ENCODE measurements at places on chromosomes 6 and 20.

DNA sequence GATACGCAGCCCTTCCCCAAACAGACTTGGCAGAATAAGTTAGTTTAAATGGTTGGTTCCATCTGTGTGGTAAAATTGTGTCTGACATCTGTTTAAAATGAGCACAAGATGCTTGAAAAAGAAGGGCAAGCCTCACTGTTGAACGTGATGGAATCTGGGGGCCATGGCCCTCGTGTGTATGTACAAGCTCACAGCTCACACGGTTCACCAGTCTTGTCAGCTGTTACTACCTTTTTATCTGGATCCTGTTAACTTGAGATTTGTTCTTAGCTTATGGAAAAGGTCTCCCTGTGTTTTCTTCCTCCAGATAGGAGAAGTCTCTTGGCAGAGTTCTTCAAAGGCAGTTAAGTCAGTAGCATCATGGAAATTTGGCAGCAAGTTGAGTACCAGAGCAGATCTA is 270.6 kb downstream of the KHDC1L start:
- no peak for DNase-seq

- DNase-seq = no peak
These were observed 6.3 kb downstream of the SGK2 start for GRCh38 chr20:43564993-43565757.

DNA sequence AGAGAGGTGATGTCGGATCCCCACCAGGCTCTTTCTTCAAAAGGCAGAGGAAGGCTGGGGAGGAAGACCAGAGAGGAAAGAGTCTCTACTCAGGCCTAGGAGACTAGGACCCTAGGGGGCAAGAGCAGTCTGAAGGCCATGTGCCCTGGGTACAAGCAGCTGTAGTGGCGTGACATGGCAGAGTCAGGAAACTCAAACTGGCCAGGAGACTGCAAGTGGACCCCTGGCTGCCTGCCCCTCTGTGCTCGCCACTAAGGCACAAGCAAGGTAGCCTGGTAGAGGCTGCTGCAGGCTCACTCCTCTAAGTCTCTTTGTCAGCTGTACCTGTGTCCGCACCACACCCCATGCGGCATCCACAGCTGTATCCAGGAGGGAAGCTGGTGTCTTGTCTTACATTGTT is 19.9 kb downstream of the CST9L start:
- DNase-seq = no peak

DNA sequence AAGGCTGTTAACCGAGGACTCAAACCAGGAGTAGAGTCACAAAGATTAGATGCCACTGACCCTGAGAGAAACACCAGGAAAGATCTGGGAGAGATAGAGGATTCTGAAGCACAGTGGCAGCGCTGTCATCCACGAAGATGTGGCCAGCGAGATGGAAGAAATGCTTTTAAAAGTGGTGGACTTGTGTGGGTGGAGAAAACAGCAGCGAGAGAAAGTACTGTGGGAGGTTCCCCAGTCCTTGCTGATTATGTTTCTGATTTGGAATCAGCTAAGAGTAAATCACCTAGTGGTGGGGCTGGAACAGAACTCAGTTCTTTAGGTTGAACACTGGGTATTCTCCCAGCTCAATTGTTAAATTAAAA is 435 bp upstream of the ZNF322 start:
- no peak for DNase-seq

DNA sequence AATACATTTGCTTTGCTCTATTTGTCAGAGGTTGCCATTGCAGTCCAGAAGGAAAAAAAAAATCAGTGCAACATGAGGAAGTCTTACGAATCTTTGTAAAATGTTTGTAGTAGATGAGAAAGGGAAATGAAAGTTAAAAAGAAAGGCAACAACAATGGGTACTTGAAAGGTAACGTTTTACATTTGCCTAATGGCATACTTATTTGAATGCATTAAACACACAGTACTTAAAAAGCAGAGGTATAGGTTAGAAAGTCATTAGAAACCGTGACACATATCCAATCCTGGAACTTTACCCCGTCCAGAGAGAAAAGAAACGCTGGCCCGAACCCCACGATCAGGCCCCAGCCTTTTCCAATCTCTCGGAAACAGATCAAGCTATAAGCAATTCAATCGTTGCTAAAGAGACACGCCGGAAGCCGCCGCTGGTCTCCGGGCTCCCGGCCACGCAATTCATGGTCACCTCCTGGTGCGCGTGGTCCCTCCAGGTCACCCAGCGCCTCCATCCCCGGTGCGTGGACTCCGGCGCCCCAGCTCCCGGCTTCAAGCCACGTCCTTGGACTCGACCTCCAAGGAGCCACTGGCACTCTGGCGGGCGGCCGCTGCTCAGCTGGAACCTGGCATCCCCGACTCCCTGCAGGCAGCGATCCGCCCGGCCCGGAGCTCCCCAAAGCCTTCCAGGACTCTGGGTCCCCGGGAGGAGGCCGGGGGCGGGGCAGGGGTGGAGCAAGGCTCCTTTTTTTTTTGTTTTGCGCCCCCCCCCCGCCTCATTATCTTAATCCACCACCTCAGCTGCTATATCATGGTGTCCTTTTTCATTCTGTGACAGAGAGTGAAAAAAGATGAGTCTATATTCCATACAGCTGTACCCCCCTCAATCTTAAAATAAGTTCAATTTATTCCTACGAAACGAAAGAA is at the start of gene SLC18B1:
SLC18B1 (minus strand) TSS at position 687 of the 918 bp plus-strand sequence; CDS start at position 506, 181 bp downstream.
- DNase-seq = no peak

DNA sequence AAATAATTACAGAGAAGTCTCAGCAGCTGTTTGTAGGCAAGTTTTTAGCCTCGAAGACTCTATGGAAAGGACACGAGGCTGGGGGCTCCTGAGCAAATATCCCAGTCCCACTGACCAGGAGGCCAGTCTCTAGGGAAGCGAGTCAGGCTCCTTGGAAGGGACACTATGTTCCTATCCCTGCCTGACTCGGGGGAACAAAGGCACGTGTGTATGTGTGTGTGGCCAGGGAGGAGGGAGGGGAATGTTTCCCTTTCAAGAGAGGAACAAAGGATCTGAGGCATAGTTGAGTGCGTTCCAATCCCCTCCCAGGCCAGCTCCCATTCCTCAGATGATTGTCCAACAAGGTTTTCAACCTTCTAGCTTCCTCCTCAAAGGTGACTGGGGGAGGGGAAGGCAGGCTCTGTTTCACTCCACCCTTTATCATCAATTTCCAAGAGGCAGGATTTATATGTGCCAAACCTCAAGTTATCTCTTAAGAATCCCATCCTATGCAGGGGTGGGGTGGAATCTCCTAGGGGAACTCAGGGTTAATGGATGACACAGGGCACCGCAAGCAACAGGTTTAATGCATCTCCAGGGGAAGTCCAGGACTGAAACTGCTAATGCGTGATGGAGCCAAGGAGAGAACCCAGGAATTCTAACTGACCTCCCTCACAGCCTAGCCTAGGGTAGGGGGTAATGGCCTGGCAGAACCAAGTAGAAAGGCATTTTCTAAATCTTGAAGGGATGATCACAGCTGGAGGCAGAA is 9.9 kb downstream of the BCL2L1 start:
- no peak for DNase-seq

DNA sequence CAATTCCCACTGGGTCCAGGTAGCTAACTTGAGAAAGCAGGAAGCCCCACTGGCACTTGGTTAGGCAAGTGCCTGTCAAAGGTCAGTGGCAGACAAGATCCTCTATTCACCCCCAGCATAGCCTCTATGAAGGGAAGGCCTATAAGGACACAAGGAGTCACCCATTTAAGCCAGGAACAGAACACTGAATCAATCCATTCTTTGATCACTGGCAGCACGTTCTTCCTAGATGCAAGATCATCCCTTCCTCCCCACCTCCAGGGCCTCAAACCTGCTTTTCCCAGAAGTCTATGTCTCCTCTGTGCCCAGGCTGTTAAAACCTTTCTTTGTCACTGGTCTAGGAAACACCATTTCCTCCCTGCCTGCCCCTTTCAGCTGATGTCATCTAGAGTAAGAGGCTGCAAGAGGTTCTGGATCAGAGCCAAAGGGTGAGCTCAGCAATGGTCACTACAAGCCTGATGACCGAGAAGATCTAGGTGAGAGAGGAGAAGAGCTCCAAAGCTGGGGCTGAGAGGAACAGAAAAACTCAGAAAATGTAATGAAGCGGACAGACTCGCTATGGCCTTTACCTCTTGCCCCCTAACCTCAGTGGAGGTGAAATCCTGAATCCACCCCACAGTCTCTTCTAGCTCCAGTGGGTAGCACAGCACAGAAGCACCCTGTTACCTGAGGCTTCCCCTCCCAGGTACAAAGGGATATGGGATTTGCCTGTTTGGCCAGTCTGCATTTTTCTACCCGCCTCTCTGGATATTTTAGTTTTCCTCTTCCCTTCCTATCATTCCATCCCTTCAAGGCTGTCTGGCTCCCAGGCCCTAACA is 1.8 kb downstream of the GTPBP2 start:
- DNase-seq = peak; percentile 96

GRCh38 chr6:22028403-22029090 is 268.3 kb downstream of the PRL start:
- DNase-seq = no peak

GRCh38 chr6:52081237-52081636 is 6.2 kb downstream of the PKHD1 start:
- DNase-seq = no peak

GRCh38 chr20:62409931-62410745 is 3.1 kb upstream of the CABLES2 start:
- no peak for DNase-seq

GRCh38 chr6:157758516-157759023 is 64.5 kb upstream of the SNX9 start:
- no peak for DNase-seq

DNA sequence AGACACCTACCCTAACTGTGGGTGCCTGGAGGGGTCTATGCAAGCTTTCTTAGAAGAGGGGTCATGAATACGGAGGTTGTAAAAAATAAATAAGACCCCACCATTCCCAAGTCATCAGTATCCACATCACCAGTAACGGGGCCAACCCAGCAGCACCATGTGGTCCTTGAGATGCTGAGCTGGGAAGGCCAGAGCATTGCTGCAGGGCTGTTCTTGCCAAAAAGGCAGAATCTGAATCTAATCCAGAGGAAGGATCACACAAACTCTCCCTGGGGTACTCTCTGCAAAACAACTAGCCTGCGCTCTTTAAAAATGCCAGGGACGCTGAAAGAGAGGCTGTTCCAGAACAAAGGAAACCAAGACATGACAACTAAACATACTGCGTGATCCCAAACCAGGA is 43.2 kb downstream of the SSR1 start:
- no peak for DNase-seq

DNA sequence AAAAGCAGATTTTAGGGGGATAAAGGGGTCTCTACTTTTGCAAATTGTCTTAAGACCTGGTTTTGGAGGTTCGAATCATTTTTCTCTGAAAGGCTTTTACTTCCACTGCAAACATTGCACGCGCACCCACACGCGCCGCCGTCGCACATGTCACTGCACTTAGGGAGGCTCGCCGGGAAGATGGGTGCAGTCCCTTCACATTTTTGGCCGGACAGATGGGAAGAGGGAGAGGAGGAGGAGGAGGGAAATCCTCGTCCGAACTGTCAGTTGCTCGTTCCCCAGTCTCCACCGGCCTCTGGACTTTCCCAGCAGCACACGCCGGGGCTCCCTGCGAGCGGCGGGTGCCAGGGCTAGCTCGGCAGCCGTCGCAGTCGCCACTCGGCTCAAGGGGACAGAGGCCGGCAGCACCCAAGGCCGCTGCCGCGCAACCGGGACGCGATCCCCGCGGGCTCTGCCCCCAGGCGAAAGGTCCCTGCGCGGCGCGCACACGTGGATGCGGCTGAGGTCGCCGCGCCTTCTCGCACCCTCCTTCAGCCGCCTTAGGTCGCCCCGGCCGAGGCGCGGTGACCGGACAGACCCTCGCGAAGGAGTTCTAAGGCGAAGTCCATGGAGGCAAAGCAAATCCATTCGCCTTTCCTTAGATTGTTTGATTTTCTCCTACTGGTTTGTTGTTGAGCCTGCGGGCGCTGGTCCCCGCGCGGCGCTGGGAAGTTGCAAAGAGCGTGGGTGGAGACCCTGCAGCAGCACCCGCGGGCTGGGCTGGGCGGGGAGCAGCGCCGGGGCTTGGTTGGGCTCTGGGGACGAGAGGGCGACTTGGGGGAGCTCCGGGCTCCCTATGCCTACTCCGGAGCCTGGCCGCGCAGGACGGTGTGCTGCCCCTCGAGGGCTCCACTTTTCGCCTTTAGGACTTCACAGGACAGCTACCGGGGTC is 1.2 kb downstream of the MYB start:
- no peak for DNase-seq

GRCh38 chr6:135866445-135867123 is 15.1 kb downstream of the PDE7B start:
- DNase-seq = no peak

GRCh38 chr20:44780226-44780625 is 30.1 kb downstream of the RIMS4 start:
- peak; percentile 22 for DNase-seq

- DNase-seq = no peak
These were observed 37.5 kb upstream of the SRSF6 start for GRCh38 chr20:43420192-43420591.

DNA sequence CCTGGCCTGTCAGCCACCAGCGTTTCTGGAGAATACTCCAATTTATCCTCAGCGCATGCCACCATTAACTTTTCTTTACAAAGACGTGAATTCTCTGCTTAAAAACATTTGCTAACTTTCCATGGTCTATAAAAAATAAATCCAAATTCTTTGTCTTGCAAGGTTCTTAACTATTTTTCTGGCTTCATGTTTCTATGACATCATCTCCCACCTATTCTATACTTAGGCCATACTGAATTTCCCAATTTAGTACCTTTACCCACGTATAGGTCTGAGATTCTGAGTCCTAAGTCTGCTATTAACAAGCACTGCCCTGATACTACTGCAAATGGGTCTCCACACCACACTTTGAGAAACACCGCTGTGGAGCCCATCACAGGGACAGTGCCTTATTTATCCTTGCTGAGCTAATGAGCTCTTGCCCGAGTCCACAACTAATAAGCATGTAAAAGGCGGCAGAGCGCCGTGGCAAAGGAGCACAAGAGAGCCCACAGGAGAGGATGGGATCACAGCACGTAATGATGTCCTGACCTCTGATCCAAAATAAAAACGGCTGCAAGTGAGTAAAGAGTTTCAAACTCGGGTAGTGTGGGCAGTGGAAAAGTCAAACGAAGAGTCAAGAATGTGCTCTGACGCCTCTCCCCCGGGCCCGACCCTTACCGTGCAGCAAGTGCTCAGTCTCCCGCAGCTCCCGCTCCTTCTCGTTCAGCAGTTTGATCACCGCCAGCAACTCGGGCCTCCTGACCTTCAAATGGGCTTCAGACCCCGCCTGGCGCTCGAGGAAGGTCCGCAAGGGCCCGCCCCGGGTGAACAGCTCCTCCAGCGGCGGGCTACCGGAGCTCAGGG is 519 bp downstream of the MTRF1L start:
- DNase-seq = no peak

DNA sequence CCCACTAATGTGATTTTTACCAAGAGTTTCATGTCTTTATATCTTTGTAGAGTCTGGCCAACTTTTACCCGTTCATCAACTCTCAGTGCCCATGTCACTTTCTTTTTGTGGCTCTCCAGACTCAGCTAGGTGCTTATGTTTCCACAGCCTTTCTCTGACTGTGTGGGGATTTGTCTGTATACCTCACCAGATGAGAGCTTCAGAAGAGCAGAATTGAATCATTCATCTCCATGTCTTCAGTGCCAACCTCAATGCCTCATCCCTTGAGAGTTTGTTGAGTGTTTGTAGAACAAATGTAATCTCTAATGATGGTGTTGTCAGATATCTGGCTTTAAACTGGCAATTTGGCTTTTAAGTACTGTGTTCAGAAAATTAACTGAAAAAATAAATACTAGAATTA is 16.8 kb upstream of the CCN2 start:
- no peak for DNase-seq

Data from amniotic stem cell (primary cell).